Mammary epithelial cell (primary cell): ENCODE measurements at places on chromosomes 16 and 17. TPM values are rescaled to one million over a fixed set of nuclear protein-coding genes. Genes with fewer than 3 reads are reported as not detected.

Gene C17orf113
- total RNA-seq = 1.7 TPM

Gene MYH1
- not detected for total RNA-seq

Gene PSME3
- total RNA-seq = 186 and 209 TPM in 2 replicates

Gene MT3
- total RNA-seq = not detected

Gene TP53TG3B
- total RNA-seq = not detected in 2 replicates

Gene LRRC37A3
- 7.7 TPM for total RNA-seq

Gene SEZ6L2
- 18.3 and 25.3 TPM in 2 replicates for total RNA-seq

Gene BTBD17
- total RNA-seq = not detected in 2 replicates

Gene KRTAP9-2
- total RNA-seq = not detected

Gene MVD
- total RNA-seq = 57.7 TPM
